Stimulated activated CD4-positive, alpha-beta T cell treated with anti-CD3 and anti-CD28 coated beads, Interleukin-1b, Interleukin-23, amount 100 ng/mL, for 4 hours (primary cell): ENCODE measurements at places on chromosomes 16 and 17.

- no peak for DNase-seq
Measured at GRCh38 chr17:28093999-28094716, 51.7 kb downstream of the NLK start.

- DNase-seq = no peak
Measured at GRCh38 chr17:4229627-4230541, 33.9 kb downstream of the ANKFY1 start.

DNA sequence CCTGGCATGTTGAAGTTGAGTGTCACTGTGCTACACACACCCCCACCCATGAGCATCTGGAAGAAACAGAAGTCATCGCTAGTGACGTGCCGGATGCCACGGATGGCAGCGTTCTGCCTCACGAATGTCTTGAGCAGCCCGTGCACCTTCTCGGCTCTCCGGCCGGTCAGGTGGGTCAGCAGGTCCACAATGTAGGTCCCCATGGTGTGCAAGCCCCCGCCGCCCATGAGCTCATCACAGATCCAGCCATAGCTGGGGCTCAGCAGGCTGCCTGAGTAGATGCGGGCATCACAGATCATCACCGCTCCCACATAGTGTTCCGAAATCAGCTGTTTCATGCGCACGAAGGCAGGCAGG is 8.9 kb downstream of the C16orf86 start:
- no peak for DNase-seq

GRCh38 chr17:48642059-48642842 is 16.1 kb upstream of the HOXB9 start:
- no peak for DNase-seq

- DNase-seq = no peak
Measured at GRCh38 chr17:69539781-69540319, 125.4 kb downstream of the MAP2K6 start.

DNA sequence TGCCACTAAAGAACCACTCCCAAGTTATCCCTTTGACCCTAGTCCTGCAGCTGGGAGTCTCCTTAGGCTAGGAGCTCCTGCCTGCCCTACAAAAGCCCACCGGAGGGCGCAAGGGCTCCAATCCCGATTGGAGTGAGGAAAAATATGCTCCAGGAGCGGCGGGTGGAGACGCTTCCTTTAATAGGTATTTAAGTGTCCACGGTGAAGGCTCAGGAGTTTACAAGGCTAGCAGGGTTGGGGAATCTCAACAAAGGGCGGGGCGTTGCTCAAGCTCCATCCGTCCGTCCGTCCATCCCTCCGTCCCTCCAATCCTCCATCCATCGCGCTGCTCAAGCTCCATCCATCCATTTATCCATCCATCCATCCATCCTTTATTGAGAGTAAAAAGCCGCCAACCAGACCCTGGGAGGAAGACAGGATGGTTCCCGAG is 556 bp upstream of the SPNS1 start:
- no peak for DNase-seq

DNA sequence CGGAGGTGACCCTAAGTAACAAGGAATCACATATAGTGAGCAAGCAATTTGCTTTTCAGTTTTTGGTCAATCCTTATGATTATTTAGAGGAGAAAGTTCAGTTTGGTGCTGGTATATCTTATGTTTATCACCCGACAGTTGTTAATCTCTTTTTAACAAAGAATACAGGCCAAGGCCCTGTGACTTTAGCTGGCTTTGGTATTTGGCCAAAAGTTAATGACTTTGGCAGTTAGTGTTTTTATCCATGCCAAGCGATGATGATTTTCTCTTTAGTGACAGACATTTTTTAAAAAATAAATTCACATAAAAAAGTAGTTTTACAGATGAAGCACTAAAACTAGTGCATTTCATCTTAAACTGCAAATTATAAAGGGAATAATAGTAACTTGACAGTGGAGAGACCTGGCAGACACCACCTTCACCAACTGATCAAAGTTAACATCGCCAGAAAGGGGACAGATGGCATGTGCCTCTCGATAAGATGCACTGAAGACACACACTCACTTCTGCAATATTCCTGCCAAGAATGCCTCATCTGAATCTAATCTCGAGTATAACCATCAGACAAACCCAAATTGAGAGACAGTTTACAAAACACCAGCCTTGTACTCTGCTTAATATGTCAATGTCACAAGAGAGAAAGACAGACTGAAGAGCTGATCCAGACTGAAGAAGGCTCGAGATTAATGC is 6.9 kb downstream of the DEXI start:
- DNase-seq = no peak

GRCh38 chr17:77332034-77332971 is 191.5 kb downstream of the SEC14L1 start:
- no peak for DNase-seq

DNA sequence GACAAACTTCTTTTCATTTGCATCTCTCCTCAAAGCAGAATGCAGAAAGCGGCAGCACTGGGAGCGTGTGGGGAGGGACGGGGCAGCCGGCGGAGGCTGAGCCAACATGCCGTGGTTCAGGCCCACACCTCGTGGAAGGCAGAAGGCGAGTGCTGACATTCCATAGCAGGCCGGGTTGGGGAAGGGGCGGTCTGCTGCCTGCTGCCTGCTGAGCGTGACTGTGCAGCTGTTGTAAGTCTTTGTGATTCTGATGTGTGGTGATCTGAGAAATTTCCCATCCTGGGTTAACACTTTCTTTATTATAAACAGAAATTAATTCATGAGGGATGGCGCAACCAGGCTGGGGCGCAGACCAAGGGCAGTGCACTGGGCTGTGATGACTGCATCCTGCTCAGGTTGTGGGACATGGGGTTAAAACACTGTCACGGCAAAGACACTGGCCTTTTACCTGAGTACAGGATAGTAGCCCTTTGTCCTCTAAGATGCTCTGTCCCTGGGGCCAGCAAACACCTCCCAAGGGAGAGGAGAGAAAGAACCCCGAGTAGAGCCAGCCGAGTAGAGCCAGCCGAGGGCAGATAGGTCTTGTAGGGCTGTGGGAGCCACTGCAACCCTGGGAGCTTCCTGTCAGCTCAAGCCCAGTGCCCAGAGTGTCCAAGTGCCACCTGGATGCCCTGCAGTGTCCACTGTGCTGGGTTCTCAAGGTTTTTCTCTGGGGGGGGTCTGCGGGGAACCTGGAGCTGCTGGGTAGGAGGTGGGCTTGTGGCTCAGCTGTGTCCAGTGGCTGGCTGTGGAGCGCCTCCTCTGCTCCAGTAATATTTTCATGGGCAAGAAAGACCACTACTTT is 8.8 kb upstream of the DNASE1 start:
- no peak for DNase-seq

DNA sequence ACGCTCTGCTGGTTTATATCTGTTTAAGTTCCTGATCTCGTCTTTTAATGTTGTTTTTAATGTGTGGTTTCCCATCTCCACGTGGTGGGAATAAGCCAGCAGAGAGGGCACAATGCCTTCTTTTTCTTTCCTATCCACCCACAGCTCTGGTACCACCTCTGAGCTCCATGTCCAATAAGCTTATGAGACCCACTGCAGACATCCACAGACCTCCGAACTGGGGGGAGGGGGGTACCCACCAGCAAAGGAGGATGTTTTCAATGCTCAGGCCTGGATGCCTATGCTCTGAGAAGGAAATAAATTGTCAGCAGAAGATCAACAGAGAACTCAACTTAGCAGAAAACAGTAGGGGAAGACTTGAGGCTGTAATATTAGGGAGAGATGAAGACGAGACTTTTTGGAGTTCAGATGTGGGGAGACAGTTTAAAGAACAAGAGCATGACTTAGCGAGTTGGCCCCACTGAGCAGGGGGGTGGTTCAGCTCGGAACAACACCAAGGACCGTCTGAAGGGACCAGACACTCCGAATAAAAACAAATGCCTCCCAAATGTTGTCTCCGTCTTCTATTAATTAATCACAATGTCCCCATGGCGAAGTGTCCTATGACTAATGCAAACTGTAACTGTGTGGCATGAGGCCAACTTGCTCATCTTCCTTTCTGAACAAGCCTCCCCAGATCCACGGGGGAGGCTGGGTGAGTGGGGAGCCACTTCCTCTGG is 62.7 kb downstream of the GAS7 start:
- no peak for DNase-seq
